ENCODE measurements at places on chromosomes 11 and 22. TPM values are rescaled to one million over a fixed set of nuclear protein-coding genes. Genes with fewer than 3 reads are reported as not detected.
A peak's percentile ranks its signal among the peaks of the same experiment; 100 is the strongest.

RIMBP3C gene
- total RNA-seq, result 5.9 TPM

OR4D5 gene
- 0.27 TPM for total RNA-seq

SLC22A25 gene
- total RNA-seq, result not detected

TENM4 gene
- total RNA-seq, result under 0.01 TPM

TEX12 gene
- not detected for total RNA-seq

OR5W2 gene
- total RNA-seq, result not detected

CNGA4 gene
- total RNA-seq, result 0.27 TPM

NEFH gene
- 1.1 TPM for total RNA-seq

ACR gene
- total RNA-seq, result 2.2 TPM

HORMAD2 gene
- not detected for total RNA-seq

GAL gene
- total RNA-seq, result not detected

MPPED1 gene
- under 0.01 TPM for total RNA-seq

- DNase-seq, result no peak
Observed at GRCh38 chr11:85947431-85948272, 92.5 kb downstream of the CCDC83 start.

GRCh38 chr11:35012467-35013191 lies 96.2 kb downstream of the PDHX start:
- no peak for DNase-seq

DNA sequence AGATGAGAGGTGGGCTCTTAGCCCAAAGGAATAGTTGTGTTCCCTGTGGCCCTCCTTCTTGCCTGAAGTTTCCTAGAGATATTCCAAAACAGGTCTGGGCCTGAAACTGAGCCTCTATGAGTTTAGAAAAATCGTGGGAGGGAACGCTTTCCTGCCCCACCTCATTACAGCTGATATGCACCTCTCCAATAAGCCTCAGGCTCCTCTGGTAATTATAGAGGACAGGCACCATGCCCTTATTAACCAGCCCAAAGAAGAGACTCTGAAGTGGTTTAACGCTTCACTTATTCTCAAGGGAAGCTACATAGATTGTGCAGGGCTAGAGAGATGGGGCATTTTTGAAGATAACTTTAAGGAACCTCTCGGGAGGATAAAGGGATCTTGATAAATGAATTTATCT lies 3.4 kb upstream of the MPZL2 start:
- no peak for DNase-seq

- no peak for DNase-seq
Observed at GRCh38 chr11:20035701-20036601, 124.3 kb downstream of the DBX1 start.

DNA sequence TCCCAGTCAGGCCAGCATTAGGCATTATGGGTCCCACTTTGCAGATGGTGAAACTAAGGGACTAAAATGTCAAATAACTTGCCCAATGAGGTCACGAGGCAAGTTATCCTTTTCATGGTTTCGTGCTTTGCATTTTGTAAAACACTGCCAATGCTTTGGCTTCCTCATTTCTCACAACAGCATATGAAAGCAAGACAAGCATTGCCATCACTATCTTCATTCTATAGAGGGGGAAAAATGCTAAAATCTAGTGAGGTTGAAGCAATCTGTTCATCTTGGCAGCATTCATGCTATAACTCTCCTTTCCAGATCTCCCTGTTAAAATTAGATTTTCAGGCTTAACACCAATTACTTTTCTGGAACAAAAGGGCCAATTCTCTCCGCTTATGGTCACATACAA lies 14.8 kb downstream of the FAM181B start:
- no peak for DNase-seq

GRCh38 chr11:6319704-6320410 lies 444 bp downstream of the CAVIN3 start:
- no peak for DNase-seq

DNA sequence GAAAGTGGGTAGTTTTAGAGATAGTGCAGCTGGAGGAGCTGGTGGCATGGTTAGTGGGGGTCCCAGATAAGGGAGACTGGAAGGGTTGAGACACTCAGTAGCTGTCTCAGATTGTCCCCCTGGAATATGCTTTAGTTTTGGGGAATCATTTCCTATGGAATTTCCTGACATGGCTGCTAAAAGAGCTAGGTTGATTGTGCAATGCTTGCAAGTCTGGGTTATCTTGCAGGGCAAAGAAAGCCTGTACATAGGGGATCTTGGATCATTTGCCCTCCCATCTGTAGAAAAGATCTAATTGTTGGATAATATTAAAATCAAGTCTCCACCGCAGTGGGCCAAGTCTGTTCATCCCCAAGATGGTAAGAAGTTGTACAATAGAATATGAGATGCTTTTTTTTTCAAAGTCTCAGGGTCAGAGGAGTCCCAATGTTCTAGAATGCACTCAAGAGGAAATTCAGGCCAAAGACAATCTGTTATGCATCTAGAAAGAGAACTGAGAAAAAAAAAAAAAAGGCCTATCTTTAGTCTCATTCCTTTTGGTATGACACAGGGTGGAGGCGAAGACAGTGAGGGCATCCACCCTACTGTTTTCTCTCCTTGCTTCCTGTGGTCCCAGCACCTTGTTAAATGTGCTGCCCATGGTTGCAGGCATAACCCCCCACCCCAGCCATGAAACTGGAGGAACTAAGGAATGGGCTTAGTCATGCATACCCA lies 20.2 kb downstream of the MS4A6E start:
- DNase-seq, result no peak

- no peak for DNase-seq
Observed at GRCh38 chr11:61267437-61267841, 26.5 kb downstream of the PGA5 start.

GRCh38 chr11:849104-849824 lies 6.6 kb downstream of the TSPAN4 start:
- peak; percentile 32 for DNase-seq

DNA sequence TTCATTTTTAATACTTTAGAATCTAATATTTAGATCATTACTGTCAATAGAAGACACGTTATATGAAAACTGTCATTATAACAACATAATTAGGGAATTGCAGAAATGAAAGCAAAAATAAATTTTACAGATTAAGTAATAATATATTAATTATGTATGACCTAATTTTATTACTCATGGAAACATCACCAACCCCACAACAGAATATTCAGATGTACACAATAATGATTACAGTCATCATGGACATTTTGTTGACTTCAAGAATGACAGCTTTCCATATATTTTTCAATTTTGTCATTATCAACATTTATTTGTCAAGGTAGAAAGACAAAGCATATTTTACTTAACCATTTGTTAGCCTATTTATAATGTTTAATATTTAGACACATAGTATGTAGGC lies 119.9 kb downstream of the MAML2 start:
- DNase-seq, result no peak

- DNase-seq, result peak; percentile 42
Observed at GRCh38 chr11:11036848-11037732, 179.2 kb upstream of the ZBED5 start.

GRCh38 chr11:21628641-21629040 lies 564.2 kb upstream of the ANO5 start:
- no peak for DNase-seq

DNA sequence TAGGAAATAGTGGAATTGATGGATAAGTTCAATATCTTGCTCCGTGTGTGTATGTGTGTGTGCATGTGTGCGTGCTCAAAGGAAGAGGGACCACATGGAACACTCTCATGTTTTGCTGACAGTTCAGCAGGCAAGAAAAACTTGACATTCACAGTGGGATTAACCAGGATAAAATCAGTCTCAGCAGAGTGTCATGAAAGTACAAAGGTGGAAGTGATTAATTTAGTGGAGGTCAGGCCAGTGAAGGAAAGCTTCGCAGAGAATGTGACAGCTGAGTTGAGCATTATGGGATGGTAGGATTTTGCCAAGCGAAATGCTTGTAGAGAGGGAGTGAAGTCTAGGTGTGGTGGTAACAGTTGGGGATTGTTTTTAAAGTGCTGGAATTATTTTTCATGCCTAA lies 15.7 kb upstream of the FBXO3 start:
- DNase-seq, result no peak

DNA sequence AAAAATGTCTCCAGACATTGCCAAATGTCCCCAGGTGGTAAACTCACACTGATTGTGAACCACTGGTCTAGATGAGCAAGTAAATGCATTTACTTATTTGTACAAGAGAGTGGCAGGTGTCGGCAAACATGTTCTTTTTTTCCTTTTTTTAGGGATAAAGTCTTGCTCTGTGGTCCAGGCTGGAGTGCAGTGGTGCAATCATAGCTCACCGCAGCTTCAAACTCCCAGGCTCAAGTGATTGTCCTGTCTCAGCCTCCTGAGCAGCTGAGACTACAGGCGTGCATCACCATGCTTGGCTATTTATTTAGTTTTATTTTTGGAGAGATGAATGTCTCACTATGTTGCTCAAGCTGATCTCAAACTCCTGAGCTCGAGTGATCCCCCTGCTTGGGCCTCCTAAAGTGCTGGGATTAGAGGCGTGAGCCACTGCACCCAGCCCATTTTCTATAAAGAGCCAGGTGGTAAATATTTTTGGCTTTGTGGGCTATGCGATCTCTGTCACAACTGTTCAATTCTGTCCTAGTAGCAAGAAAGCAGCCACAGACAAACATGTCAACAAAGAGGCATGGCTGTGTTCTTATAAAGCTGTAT lies 1.4 kb downstream of the VPREB1 start:
- DNase-seq, result no peak

DNA sequence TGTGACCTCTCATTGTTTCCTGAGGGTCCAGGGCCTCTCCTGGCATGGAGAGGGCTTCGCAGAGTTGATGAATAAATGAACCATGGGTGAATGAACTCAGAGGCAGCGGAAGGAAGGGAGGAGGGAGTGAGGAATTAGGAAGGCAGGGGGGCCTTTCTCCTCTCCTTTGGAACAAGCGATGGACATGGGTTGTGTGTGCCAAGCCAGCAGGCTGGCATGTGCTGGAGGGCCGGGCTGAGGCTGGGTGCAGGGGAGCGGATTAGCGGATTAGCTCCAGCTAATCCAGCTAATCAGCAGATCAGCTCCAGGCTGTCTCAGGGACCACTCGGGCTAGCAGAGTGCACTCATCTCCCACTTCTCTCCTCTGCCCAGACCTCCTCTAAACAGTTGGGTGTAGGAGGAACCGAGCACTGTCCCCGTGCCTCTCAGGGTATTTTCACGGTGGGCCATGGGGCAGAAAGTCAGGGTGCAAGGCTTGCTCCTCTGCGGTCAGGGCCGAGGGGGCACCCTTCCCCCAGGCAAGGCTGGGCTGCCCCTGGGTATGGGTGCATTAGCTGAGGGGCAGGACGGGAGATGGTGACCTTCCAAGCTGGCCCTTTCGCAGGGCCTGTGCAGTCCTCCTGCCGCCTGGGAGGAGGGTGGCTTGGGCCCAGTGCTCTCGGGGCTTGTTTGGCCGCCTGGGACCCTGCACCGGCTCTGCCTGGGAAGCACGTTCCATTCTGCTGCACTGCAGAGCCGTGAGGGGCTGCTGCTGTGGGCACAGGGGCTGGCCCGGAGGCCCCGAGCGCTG lies 120.3 kb upstream of the B3GAT1 start:
- DNase-seq, result no peak

GRCh38 chr11:70643642-70644041 lies 245.3 kb downstream of the CTTN start:
- DNase-seq, result no peak

DNA sequence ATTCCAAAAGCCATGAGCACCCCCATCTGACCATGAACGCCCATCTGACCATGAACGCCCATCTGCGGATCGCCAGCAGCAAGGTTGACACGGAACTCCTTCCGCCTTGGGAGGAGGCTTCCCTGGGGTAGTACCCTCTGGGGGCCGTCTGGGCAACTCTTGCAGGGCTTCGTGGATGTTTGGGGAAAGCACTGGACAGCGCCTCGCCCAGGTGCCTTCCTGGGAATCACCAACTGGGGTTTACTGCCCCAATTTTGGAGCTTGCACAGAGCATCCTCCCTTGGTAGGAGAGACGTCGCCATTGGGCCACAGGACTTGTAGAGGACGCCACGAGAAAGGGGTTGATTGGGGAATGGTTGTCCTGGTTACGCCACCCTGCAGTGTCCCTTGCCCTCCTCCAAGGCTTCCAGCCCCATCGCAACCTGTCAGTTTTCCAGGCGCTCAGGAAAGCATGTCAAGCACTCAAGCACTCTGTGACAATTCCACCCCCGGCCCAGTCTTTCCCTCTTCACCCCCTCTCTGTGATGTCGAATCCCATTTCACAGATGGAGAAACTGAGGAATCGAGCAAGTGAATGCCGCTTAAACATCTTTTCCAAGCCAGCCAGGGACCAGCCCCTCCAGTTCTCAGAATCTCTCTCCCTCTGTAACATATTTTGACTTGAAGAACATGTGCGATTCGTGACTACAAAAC lies 914 bp upstream of the PRDM11 start:
- DNase-seq, result no peak

GRCh38 chr11:93850594-93851018 lies at the start of gene VSTM5:
TSS of gene VSTM5 (minus strand) at chr11:93850618. CDS start at chr11:93850502, 116 bp downstream.
- DNase-seq, result no peak

DNA sequence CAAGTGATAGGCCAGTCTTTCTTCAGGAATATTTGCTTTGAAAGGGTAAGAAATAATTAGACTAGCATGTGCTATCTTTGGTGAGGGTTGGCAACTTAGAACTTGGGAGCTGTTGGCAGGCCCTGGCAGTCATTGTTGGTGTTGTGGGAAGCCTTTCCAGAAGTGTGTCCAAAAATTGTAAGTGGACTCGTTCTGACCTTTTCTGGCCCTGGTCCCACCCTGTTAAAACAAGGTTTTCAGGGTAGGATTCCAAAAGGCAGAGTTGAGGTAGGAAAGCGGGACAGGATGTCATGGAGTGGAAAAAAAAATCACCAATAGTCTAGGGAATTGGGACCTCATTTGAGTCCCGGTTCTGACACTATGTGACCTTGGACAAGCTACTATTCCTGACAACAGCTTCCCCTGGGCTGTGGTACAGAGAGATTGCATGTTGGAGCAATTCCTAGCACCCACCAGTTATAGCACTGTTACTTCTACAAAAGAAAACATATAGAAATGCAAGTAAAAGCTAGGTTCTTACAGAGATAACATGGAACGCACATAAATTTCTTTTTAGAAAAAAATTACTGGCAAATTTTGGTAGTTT lies 299.3 kb upstream of the DDI1 start:
- DNase-seq, result no peak

DNA sequence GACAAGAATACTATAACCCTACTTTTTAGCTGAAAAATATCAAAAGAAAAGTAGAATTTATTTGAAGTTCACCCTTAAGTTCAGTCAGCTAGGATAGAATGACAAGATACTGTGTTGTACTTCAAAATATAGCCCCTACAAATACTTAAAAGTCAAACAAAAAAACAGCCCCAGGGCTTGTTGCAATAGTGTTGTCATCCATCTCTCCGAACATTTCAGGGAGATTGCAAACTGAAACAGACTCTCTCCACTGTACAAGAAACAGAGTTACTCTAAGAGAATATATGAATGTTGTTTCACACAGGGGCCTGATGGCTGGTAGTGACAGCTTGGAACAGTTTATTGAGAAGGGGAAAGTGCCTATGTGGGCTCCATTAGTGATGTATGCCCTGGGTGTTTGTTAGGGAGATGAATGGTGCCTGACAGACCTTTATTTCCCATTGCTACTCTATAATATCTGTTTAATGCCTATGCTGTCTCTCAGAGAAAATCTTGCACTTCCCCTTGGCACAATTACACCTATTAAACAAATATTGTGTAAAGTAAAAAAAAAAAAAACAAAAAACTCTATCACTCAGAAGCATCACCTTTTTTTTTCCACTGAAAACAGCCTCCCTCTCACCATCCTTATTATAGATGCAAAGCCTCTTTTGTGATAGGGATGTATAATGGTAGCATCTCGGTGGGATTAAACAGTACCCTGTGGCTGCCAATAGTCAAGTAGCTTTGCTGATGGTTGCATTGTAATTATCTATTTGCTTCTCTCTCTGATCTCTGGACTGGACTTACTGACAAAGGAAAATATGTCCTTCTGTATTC lies 506.3 kb upstream of the LUZP2 start:
- DNase-seq, result no peak

- DNase-seq, result no peak
Observed at GRCh38 chr11:95585069-95585751, 204.4 kb downstream of the FAM76B start.
